CD4-positive, alpha-beta T cell treated with Interleukin-15 for 4 hours (primary cell): ENCODE measurements at places on chromosomes 2 and 18.
A peak's percentile ranks its signal among the peaks of the same experiment; 100 is the strongest.

DNA sequence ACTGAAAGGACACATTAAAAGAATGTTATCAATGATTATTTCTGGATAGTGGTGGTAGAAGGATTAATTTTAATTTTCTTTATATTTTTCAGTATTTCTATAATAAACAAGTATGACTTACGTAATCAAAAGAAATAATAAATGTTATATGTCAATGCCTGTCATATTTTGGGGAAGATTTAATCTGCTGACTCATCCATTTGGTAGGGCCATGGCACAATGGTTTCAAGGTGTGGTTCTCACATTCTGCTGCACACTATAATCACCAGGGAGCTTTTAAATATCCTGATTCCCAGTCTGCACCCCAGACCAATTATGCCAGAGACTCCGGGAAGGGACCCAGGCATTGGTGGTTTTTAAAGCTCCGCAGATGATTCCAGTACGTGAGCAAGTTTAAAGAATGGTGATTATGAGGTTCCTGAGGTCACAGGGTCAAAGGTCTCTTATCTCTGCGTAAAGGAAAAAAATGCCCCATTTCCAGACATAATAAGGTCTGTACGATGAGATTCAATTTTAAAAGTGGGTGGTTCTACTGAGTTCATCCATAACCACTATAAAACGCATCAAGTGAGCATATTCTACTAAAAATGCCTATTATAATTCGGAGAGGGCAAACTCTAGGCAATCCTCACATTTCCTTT, 27.2 kb downstream of the WIPF1 start:
- no peak for DNase-seq

- no peak for DNase-seq
These were observed 17.1 kb downstream of the CCDC68 start for GRCh38 chr18:54942144-54942543.

GRCh38 chr2:74441690-74442482, at the start of gene RTKN:
TSS of gene RTKN (minus strand) at chr2:74441937. CDS start at chr2:74441816, 121 bp downstream.
- DNase-seq, result peak; percentile 14

DNA sequence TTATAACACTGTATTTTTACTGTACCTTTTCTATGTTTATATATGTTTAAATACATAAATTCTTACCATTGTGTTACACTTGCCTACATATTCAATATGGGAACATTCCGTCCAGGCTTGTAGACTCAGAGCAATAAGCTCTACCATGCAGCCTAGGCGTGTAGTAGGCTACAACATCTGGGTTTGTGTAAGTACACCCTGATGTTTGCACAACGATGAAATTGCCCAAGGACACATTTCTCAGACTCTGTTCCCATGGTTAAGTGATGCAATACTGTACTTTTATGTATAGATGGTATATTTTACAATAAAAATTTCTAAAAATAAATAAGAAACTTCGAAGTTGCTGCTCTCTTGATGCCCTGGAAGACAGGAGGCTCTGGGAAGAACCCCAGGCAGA, 38.4 kb downstream of the YPEL5 start:
- DNase-seq, result no peak

DNA sequence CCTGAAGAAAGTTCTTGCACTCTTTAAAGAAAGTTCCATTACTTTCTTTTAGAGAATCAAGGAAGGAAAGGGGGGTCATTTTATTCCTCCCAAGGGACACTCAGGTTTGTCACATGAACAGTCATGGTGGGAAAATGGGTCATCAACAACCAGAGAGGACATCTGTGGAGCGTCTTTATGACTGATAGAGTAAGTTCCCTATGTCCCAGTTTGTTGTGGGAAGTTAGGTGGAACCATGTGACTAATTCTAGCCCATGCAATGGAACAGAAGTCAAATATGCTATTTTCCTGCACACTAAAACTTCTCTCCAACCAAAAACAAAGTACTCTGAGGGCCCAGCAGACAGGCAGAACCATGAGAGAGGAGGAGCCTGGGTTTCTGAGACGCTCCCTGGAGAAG, 165.6 kb upstream of the SERTAD2 start:
- no peak for DNase-seq

- no peak for DNase-seq
These were observed 106.5 kb downstream of the APOB start for GRCh38 chr2:20937353-20937752.

DNA sequence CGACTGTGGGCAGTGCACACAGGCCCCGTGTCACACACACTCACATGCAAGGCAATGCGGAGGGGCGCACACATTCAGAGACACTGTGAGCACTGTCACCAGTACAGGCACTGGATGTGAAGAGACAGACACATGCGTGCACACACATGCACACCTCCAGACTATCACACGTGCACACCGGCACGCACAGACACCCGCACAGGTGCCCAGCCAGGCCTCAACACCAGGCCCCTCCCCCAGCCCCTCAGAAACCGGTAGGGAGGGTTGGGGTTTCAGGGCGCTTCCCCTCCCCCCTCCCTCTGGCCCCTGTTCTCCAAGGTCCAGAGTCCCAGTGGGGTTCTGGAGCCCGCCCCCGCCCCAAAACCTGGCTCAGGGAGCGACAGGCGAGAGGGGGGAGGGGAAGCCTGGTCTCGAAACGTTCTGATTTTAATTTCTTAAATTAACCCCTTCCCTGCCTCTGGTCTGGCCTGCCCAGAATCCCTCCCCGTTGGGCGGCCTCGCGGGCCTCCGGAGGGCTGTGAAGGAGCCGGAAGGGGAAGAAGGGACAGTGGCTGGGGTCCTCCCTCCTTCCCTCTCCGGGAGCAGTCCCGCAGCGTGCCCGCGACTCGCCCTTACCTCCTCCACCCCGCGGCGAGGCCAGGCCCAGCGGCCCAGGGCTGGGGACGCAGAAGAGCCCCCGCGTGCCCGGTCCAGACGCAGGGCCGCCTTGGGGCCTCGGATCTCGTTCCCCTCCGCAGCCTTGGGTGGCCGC, 558 bp downstream of the FBXO41 start:
- no peak for DNase-seq
